Hair follicular keratinocyte (primary cell): ENCODE measurements at places on chromosomes 7 and 10. TPM values are rescaled to one million over a fixed set of nuclear protein-coding genes. Genes with fewer than 3 reads are reported as not detected.

Gene ASAH2B
- total RNA-seq = 3.2 and 3.8 TPM in 2 replicates

Gene C7orf57
- total RNA-seq = 1.6 and 2.3 TPM in 2 replicates

Gene NANOS1
- 1.7 and 2.6 TPM in 2 replicates for total RNA-seq

Gene TUBAL3
- total RNA-seq = 1.1 and 1.5 TPM in 2 replicates

Gene CALML3
- total RNA-seq = 58.4 and 62.7 TPM in 2 replicates

Gene ZNF804B
- total RNA-seq = not detected in 2 replicates

Gene FRMD4A
- 10.6 and 12.7 TPM in 2 replicates for total RNA-seq

Gene BLOC1S2
- total RNA-seq = 68.0 and 81.5 TPM in 2 replicates
